ENCODE measurements at places on chromosomes 12 and 14.

GRCh38 chr14:26088275-26088674 lies 509.6 kb downstream of the NOVA1 start:
- DNase-seq: no peak

DNA sequence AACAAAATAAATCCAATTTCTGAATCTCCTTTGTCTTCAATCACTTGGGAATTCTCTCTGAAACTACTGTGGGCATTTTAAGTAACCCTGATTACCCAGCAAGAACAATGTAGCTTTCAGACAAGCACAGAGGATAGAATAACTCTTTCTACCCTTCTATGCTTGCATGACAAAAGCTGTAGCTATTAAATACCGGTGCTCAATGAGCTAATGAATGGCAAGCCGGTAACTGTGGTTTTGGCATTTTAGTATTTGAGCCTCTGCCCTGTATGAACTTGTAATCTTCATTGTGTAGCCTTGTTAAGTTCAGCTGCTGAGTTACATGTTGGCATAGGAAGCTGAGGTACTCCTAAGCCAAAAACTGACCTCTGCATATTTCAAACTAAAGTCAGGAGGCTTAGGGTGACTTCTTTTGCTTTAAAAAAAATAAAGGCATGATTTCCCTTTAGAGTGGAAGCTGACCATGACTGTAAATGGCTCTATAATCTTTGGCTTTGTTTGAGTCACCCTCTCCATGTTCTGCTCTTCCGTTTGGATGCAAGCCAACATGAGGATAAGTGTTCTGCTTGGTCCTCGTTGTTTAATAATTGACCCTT lies 171.0 kb upstream of the HIF1A start:
- no peak for DNase-seq

DNA sequence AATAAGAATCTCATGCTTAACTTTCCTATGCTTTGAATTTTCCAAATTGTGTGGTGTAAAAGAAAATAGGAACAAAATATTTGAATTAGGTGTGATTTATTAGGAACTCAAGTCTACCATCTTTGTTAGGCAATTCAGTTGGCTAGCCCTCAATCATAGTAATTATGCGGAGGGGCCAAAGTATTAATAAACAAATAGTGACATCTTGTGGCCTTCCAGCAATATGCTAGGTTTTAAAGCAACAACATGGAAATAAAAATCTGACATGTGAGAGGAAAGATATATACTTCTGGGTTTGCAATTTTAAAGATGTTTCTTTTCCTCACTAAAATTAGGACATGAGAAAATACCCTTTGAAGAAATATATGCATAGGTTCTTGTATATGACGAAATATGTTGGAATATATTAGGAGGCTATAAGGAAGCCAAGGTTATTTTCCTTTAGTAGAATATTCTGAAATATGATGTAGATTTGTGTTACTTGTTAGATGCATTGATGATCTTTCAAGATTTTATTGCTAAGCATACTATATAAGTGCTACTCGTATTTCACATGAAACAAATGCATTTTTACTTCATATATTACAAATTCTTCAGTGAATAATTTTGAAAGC lies 200.4 kb downstream of the PTPRO start:
- no peak for DNase-seq

DNA sequence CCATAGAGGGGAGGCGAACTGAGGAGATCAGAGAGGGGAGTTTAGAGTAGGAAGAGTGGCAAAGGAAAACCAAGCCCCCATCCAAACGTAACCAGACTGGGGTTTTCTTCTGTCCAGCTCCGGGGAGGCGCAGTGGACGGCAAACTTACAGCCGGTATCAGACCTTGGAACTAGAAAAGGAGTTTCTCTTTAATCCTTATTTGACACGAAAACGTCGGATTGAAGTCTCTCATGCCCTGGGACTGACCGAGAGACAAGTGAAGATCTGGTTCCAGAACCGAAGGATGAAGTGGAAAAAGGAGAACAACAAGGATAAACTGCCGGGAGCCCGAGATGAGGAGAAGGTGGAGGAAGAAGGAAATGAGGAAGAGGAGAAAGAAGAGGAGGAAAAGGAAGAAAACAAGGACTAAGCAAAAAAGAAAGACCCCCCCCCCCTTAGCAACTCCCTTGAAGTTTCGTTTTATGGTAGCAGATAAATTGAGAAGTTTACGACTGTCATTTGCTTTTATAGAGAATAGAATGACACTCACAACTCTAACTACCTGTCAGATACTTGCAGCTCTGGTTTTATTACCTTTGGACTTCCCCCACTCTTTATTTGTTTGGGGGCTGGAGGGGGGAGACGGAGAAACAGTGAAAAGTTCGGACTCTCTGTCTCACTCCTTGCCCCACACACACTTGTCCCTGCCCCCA lies 2.3 kb downstream of the HOXC8 start:
- no peak for DNase-seq

GRCh38 chr14:58865514-58866281 lies 227.9 kb downstream of the DACT1 start:
- DNase-seq: no peak

GRCh38 chr14:73594491-73594890 lies 2.8 kb downstream of the ACOT4 start:
- no peak for DNase-seq

- DNase-seq: no peak
These were observed 6.3 kb upstream of the RIC8B start for GRCh38 chr12:106767954-106768822.

DNA sequence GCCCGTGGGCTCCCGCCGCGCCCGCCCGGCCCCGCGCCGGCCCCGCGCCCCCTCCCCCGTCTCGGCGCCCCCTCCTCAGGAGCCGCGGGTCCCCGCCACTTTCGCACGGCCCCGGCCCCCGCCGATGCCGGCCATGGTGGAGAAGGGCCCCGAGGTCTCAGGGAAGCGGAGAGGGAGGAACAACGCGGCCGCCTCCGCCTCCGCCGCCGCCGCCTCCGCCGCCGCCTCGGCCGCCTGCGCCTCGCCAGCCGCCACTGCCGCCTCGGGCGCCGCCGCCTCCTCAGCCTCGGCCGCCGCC lies 263 bp downstream of the RCOR1 start:
- no peak for DNase-seq

- DNase-seq: no peak
These were observed 11.5 kb downstream of the UBE2N start for GRCh38 chr12:93430280-93430679.

DNA sequence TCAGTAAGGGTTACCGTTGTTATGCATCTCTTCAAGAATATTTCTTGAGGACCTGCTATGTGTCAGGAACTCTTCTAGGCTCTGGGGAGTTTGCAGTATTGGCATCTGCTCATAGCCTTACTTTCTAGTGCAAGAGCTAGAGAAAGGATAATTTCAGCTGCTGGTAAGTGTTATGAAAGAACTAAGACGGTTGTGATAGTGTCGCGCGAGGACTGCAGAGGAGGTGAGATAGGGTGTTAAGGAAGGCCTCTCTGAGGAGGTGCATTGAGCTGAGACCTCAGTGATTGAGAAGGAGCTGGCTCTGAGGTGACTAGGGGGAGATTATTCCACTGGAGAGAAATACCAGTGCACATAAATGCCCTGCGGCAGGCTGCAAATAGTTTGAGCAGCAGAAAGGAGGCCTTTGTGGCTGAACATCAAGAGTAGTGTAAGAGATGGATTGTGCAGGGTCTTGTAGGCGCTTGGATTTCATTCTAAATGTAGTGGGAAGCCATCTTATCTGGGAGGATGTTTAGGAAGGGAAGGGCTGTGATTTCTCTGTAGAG lies 824 bp downstream of the DDX55 start:
- peak; percentile 36 for DNase-seq

- no peak for DNase-seq
These were observed 25.2 kb downstream of the LIMA1 start for GRCh38 chr12:50258167-50258551.

DNA sequence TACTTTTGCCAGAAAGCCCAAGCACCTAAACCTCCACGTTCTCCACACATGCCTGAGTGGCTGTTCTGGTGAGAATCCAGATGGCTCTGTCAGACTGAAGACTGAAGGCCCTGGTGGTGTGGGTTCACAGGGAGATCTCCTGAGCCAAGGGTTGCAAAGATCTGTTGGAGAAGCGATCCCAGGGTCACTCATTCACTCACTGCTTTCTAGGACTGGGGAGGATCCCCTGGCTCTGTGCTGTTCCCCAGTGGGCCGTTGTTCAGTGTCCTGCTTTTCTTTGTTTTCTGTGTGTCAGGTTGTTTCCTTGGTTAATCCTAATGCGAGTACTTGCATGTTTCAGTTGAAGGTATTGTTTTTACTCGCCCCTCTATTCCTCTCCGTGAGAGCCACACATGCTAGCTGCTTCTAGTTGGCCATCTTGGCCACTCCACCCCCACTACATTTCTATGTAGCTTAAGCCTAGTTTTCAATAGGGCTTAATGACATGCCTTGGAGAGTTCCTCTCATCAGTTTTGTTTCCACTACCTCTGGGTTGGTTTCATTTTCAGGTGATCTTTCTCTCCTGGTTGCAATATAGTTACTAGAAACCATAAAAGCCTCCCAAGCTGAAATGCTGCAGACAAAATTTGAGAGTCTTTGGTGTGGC lies 144.5 kb upstream of the SLC38A2 start:
- peak; percentile 53 for DNase-seq

- peak; percentile 30 for DNase-seq
These were observed 630 bp downstream of the NELL2 start for GRCh38 chr12:44875417-44875953.

DNA sequence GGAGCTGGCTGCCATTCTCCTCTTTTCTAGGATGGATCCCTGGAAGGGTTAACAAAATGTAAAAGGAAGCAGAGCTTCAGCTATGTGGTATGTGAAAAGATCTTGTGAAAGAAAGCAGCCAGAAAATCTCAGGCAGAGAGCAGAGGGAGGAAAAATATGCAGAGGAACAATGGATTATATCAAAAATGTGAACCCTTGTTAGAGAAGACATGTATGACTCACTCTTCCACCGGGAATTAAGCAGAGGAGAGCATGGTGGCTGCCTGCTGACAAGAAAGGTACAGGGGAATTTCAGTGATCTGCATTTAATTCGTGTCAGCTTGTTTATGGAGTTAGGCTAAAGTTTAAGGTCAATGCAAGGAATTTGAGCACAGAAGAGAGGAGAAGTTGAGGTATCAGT lies 46.3 kb downstream of the KCNA1 start:
- no peak for DNase-seq

DNA sequence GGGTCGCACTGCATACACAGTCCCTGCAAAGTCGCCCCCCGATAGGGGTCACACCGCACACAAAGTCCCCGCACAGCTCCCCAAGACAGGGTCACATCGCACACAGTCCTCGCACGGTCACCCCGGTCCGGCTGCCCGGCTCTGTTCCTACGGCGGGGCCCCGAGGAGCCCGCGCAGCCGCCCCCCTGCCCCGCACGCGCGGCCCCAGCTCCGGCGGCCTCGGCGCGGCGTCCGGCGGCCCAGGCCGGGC lies 300 bp downstream of the SSH1 start:
- no peak for DNase-seq

DNA sequence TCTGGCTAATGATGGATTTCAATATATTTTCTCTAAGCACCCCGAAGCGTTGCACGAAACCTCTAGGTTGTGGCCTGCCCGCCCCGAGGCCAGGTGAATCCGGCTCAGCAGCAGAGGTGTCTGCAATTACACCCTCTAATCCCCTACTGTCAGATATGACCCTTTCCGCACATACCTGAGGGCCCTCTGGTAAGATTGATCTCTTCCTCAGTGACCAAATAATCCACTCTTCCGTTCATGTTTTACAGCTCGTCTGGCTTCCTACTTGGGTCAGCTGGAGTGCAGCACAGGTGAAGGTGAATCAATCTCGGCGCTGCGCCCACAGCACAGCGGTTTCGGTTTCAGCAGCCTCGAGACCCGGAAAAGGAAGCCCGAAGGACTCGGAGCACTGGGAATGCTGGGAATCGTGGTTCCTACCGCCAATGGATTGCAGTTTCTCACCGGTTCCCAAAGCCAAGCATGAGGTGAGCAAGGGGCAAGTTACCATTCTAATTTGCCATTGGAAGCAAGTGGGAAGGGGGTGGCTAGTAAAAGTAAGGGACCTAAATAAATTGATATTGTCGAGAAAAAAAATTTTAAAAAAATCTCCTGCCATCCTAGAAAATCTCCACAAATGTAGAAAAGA lies at the start of gene SYNJ2BP:
SYNJ2BP (minus strand) TSS at position 366 of the 625 bp plus-strand sequence; CDS start at position 239, 127 bp downstream.
- DNase-seq: peak; percentile 69

GRCh38 chr14:100982353-100982752 lies 78.8 kb upstream of the RTL1 start:
- no peak for DNase-seq

- no peak for DNase-seq
These were observed 42.9 kb downstream of the ELK3 start for GRCh38 chr12:96237035-96237434.

GRCh38 chr12:97940629-97941028 lies 478.0 kb downstream of the RMST start:
- no peak for DNase-seq

- DNase-seq: no peak
These were observed 1.2 kb upstream of the RBM19 start for GRCh38 chr12:113967368-113967767.

- no peak for DNase-seq
These were observed 101.2 kb downstream of the PPP2R5C start for GRCh38 chr14:101862711-101863110.

- peak; percentile 45 for DNase-seq
These were observed 165.5 kb upstream of the PLXNC1 start for GRCh38 chr12:93982771-93983315.

DNA sequence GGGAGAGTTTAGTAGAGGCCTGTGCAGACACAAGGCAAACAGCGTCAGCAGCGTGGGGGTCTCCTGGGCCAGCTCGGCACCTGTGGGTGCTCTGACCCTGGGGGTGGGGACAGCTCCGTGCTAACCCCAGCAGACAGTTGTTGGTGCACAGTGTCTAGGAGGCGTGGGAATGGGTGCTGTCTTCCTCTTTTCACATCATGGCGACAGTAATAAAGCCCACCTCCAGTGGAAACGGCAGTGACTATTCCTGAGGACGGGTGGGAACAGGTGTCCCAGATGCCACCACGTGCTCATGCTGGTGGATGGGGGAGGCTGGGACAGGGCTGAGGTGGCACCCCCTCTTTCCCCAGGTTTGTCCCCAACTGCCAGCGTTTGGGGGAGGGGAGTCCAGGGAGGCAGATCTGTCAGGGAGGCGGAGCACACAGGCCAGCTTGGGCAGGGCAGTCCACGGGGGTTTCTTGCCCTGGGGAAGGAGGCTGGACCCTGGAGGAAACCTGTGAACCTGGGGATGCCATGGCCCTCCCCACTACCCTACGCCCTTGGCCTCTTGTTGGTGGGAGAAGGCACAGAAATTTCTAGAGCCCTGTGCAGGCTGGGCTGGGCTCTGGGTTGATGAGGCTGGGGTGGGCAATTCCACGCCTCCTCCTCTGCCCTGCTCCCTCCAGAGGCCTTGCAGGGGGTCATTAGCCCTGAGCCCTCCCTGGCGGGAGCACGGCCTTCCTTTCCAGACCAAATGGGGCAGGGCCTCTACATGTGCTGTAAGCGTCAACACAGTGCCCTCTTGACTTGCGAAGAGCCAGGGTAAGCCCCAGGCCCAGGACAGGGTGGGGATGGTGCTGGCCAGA lies 3.8 kb downstream of the ZBTB42 start:
- no peak for DNase-seq

DNA sequence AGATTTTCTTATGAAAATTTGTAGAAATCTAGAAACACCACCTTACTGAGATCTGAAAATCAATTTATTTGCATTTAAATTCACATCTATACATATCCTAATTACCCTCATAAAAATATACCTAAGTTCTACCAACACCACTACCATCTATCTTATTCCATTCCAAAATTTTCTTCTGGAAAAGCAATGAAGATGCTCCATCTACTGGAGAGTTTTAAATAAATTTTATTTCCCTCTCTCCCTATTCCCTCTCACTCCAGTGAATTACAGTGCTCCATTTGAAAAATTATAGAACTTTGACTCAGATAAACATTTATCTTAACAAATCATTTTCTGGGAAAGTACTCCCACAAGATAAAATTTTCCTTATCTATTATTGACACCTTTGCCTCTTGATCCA lies 2.3 kb upstream of the C14orf39 start:
- DNase-seq: no peak

All from activated CD4-positive, alpha-beta memory T cell treated with anti-CD3 and anti-CD28 coated beads for 36 hours (primary cell).